ENCODE measurements at places on chromosomes 12 and 14. TPM values are rescaled to one million over a fixed set of nuclear protein-coding genes. Genes with fewer than 3 reads are reported as not detected.

DNA sequence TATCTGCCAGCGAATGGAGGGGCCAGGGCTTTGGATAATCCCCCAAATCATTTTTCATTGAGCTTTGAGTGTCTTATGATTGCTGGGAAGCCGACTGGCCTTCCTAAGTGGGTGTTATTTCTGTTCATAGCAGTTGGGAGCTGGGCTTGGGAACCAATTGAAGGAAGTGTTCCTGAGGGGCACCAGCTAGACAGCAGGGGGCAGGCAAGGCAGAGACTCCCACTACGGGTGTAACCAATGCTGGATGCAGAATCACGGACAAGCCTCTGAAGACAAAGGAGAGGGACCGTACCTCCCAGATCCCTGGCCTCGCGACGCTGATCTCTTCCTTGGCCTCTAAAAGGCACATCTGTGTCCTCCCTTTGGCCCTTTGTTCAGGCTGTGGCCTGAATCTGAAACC, 149.0 kb upstream of the PRMT8 start:
- peaks cover 5% of the 10 kb centered on the region for H3K4me1 ChIP-seq
- peak; percentile 60 for DNase-seq
- H3K4me3 ChIP-seq: no peak overlapping the region
- no peaks in the 10 kb centered on the region for H3K27me3 ChIP-seq
- H3K27ac ChIP-seq: no peak overlapping the region

GRCh38 chr14:24378981-24379906, 11.3 kb downstream of the NFATC4 start:
- H3K27ac ChIP-seq: peak overlapping the region; percentile 34
- no peaks in the 10 kb centered on the region for H3K27me3 ChIP-seq
- H3K36me3 ChIP-seq: peaks cover 4% of the 10 kb centered on the region
- no peak for DNase-seq

- H3K27me3 ChIP-seq: no peaks in the 10 kb centered on the region
- H3K27ac ChIP-seq: no peak overlapping the region
- no peaks in the 10 kb centered on the region for H3K36me3 ChIP-seq
These were observed 918 bp downstream of the RNASE1 start for GRCh38 chr14:20801726-20802125.

DNA sequence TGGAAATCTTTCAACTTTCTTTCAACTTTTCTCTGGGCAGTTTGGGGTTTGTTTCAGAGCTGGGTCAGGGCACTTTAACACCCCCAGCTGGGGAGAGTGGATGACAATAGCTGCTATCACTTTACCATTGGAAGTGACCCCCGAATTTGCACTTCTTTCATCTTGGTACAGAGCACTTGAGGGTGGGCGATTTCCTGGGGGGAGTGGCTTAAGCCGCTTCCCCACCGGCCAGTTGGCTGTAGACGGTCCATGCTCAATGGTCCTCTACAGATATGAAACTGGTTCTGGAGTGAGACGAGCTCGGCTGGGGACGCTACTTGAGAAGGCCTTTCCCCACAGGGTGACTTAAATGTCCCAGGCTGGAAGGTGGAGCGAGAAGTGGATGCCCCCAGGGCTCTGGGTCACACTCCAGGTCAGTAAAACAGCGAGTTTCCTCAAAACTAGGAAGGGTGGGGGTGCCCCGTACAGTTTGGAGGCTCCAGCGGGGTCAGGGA, at the start of gene VRTN:
TSS of gene VRTN (plus strand) at position 231 of the 494 bp plus-strand sequence. CDS start 8,313 bp downstream, outside the sequence.
- no peak for DNase-seq
- no peak within 1 kb of the TSS for H3K27ac ChIP-seq
- no peak within 1 kb of the TSS for H3K4me3 ChIP-seq
- H3K27me3 ChIP-seq: no peaks in the 10 kb centered on the region
- H3K4me1 ChIP-seq: peaks cover 7% of the 10 kb centered on the region

The KERA gene
- total RNA-seq: not detected
